ENCODE measurements at places on chromosomes 2 and 18. TPM values are rescaled to one million over a fixed set of nuclear protein-coding genes. Genes with fewer than 3 reads are reported as not detected.

The LHCGR gene
- polyA plus RNA-seq: 0.31 TPM

DNA sequence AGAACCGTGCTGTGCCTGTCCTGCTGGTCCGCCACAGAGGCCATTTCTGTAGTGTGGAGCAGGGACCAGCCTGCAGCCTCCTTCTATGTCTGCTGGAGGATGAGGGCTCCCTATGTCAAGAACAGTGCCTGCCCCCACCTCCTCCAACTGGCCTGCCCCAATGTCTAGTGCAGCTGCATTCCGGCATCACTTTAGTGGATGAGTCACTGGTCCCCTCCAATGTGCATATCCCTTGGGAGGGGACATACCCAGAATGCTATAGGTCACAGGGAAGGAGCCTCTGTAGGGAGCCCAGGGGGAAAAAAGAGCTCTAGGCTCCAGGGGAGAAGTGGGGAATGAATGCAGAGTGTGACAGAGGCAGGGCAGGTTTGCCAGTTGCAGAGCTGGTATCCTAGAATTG is 219.6 kb downstream of the CELF4 start:
- no peak for DNase-seq

The HIBCH gene
- 26.1 TPM for polyA plus RNA-seq

GRCh38 chr2:102014041-102014345 is 22.2 kb downstream of the IL1R2 start:
- DNase-seq: no peak

DNA sequence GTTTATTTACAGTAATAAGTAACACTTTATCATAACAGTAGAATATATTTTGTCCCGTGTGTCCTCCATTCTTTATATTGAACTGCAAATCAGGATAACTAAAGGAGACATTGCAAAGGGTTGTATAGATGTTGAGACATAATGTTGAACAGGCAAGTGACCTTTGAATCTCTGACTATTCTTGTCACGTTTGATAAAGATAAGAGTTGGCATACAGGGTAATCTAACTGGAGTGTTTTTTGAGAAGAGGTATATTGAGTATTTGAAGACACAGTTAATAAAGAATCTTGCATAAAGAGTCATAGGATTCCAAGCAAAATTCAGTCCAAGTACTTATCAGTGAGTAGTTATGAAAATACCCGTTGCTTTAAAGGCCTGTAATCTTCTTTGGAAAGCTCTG is 21.7 kb downstream of the CCDC195 start:
- no peak for DNase-seq

DNA sequence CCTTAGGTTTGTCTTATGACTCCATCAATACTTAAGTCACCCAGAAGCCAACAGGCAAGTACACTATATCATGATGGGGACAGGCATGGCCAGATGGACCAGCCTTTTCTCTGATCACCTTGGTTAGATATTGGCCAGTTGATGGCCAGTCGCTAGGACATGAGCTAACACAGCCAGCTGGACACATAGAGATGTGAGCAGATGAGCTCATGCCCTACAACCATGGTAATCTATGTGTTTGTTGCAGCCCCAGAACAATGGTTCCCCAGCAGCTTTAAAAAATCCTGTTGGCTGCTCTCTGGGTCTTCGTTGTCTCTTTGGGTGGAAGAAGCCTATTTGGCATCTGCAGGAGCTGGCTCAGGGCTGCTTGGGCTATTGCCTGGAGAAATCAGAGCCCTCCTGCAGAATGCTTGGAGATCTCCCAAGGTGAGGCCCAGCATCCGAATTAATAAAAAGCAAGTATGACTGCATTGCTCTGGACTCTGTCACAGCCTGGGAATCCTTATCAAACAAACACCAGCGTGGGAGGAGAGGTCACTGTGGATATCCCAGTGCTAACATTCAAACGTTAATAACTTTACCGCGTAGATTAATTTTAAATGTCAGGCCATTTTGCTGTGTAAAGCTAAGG is 62.3 kb upstream of the KLHL29 start:
- peak; percentile 67 for DNase-seq

DNA sequence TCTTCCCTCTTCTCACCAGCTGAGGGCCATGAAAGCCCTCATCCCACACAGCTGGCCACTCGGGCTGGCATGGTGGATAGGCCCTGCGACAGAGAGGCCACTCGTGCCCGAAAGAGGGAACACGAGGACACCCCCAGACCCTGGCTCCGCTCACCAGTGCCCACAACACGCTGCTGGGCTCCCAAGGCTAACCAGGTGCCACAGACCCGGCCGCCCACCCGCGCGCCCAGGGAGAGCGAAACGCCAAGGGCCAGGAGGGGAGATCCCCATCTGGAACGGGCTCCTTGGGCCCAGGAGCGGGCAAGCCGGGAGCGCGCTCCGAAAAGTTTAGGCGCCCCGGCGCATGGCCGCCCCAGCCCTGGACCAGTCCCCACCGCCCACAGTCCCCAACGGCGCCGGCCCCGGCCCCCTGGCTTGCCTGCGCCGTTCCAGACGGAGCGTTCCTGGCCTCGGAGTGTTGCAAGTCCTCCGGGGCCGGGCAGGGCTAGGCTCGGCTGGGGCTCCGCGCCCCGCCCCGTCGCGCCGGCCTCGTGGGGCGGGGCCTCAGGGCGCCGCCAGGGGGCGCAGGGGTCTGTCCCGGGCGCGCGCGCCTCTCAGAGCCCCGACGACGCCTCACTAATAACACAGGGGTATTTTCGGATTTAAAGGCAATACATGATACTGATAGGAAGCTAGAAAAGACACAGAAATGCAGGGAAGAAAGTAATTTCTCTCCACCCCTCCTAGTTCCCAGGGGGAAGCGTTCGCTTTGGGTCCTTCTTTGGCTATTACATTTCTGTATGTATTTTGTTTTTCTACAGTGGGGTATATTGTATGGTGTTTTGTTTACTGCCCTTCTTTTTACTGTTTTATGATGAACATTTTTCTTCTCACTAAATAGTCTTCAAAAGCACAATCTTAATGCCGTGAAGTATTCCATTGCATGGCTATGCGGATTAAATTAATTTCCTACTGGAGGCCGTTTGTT is at the start of gene TMBIM1:
Gene TMBIM1 (minus strand): TSS at position 456 of the 967 bp plus-strand sequence. CDS start 10,362 bp downstream, outside the sequence.
- DNase-seq: peak; percentile 74

The SKA1 gene
- polyA plus RNA-seq: 3.8 TPM

GRCh38 chr18:52484977-52485376 is 145.0 kb downstream of the DCC start:
- DNase-seq: no peak

The SRSF7 gene
- 112 TPM for polyA plus RNA-seq

DNA sequence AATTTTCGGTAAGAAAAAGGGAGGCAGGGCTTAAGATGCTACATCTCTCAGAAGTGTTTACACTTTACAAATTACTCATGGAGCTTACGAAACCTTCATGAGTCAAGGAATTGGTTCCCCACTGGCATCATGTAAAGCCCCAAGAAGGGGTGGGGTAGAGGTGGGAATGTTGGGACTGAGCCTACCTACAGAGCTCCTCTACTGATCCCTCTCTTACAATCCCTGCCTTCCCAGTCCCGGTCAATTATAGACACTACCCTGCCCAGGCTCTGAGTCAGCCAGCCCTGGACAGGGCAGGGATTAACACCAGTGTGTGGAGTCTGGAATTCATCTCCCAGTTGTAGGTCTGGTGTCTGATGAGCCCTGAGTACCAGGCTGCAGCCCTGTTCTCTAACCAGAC is 248.9 kb downstream of the PAX3 start:
- no peak for DNase-seq

DNA sequence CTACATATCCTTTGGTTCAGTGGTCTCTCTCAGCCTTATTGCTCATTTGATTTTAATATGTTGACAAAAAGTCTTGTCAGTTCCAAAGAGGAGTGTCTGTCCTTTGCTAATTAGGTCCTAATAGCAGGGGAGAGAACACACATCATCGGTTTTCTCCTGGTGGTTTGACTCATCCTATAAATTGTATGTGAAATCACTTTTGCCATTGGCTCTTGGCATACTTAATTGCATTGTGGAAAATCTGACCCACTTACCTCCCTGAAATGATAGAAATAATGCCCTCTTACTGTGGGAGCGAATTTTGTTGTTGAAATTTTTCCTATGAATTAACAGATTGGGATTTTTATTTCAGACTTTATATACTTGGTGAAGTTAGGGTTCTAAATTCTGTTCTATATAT is 58.3 kb downstream of the MTCL1 start:
- DNase-seq: no peak

The CHPF gene
- 40.1 TPM for polyA plus RNA-seq

DNA sequence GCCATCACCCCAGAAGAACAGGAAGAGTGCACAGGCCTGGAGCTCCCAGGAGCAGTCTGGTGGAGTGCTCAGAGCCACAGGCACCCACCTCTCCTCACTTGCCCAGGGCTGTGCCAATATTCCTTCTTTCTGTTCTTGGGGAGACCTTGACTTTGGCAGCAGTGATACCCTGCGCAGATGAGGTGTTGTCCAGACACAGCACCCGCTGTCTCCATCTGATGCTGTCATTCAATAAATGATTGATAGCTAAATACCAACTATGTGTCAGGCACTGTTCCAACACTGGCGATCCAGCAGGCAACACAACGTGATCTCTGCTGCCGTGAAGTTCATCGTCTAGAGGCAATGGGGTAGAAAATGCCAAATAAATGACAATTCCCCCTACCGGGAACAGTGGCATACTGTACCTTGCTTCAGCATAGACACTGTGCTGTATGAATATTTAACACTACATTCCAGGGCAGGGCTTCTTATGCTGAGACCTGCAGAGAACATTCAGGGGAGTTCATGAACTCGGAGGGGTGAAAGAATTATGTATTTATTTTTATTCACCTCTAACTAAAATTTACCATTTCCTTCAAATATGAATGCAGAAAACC is 320.5 kb upstream of the NCKAP5 start:
- no peak for DNase-seq

The CRYGD gene
- not detected for polyA plus RNA-seq

DNA sequence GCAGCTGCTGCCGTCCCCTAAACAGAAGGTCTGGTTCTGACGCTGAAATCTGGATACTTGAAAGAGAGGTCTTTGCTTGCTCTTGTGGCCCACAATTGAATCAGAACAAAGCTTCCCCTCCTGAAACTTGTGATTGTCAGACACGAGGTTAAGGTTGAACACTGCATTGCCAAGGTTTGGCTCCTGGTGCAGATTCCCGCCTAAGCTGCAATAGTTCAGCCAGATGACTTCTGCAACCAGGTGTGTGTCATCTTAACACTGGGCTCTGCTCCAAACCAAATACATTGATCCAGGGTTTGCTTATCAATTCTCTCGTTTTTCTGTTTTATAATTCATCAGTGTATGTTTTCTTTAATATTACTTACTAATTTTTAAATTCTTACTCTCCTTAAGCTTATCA is 14.6 kb downstream of the GKN1 start:
- DNase-seq: no peak

GRCh38 chr2:54641988-54642387 is 81.5 kb upstream of the EML6 start:
- DNase-seq: no peak

The GAREM1 gene
- polyA plus RNA-seq: 7.7 TPM

The EEF1B2 gene
- 924 TPM for polyA plus RNA-seq

DNA sequence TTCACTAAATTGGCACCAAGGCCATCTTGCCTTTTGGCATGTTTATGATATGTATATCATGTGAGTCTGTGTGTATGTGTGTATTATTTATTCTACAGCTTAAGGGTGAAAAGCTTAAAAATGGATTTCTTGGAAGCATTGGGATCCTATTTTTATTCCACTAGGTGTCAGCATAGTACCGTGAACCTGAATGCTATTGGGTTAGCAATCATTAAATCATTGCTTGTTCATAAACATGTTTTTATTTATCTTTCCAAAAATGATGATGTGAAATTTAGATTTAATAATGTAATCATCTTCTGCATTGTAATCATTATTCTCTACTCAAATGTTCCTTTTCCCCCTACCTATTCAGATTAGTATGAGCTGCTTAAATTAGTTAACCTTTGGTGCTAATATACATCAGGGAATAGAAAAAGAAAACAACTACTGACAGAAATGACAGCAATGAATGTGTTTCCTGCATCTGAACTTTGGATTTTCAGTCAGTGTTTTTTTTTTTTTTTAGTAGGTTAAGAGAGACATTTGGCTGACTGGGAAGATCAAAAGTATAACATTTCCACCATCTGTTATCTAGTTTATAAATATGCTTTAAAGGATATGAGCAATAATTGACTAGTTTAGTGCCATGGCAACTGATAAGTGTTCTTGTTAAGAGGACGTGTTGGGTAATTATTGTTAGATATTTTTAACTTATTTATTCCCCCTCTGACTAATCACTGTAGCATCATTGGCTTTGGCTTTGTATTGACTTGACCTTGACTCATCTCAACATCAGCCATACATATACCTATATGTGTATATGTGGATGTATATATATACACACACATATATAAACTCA is 14.1 kb upstream of the ZSWIM2 start:
- peak; percentile 52 for DNase-seq

- DNase-seq: no peak
These were observed 65.0 kb upstream of the BOD1L2 start for GRCh38 chr18:57081899-57082298.

- peak; percentile 21 for DNase-seq
These were observed 12.4 kb downstream of the KIF5C start for GRCh38 chr2:148887350-148888002.

DNA sequence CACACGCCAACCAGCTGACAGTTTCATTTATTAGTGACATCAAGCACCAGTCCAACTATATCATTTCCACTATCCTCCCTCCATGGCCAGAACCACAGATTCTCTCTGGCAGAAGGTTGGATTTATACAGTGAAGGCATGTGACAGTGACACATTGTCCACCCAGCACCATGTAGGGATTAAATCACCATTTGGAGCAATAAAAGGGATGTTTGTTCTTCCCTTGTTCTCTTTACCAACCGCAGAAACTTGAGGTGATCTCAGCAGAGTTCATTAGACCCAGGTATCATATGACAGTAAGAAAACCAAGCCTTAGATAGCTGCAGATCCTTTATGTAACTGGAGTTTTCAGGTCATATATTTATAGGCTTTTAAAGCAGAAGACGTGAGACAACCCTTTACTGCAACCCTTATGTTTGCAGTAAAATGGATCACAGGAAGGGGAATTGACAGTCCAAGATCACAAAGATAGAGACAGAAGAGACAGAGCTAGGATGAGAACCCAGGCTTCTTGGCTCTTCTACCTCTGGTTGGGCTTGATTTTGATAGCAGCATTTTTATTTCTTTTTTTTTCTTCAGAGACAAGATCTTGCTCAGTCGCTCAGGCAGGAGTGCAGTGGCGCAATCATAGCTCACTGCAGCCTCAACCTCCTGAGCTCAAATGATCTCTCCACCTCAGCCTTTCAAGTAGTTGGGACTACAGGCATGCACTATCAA is 80.1 kb downstream of the XDH start:
- no peak for DNase-seq

- no peak for DNase-seq
These were observed 1.8 kb downstream of the TMX3 start for GRCh38 chr18:68713131-68713530.

The ITGB6 gene
- 71.6 TPM for polyA plus RNA-seq

GRCh38 chr2:235416858-235417499 is 76.9 kb upstream of the AGAP1 start:
- DNase-seq: peak; percentile 26

GRCh38 chr18:32114293-32114942 is 22.7 kb downstream of the RNF138 start:
- no peak for DNase-seq

The CD226 gene
- polyA plus RNA-seq: 0.73 TPM

- DNase-seq: no peak
These were observed 170.4 kb downstream of the ZNF521 start for GRCh38 chr18:25181581-25181980.

The IL36B gene
- not detected for polyA plus RNA-seq
